ENCODE measurements at places on chromosomes 3 and 15.
A peak's percentile ranks its signal among the peaks of the same experiment; 100 is the strongest.

GRCh38 chr15:38895326-38896255, 331.0 kb upstream of the RASGRP1 start:
- DNase-seq: no peak

- DNase-seq: no peak
These were observed 190.9 kb downstream of the ADAMTS9 start for GRCh38 chr3:64496786-64497490.

DNA sequence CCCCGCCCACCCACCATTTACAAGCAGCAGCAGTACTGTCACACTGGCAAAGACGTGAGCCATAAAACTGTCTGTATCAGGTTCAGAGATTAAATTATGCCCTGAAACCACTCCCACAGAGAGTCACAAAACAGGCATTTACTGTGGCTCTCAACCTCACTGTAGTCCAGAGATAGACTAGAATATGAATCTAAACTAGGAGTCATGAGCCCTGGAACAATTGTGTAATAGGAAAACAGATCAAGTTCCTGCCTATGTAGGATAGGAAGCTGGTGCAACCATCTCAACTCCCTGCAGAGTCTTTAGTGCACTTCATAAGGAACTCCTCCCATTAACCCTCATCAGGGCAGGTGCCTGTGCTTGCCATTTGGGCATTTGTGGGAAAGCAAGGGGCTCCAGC, 61.7 kb downstream of the FAM227B start:
- DNase-seq: no peak

- DNase-seq: no peak
These were observed 21.2 kb upstream of the CRBN start for GRCh38 chr3:3200632-3201212.

GRCh38 chr3:185498503-185499396, at the start of gene TMEM41A:
Gene TMEM41A, minus strand, starts transcription at chr3:185499035. Its CDS starts 74 bp downstream, at chr3:185498961.
- peak; percentile 75 for DNase-seq

DNA sequence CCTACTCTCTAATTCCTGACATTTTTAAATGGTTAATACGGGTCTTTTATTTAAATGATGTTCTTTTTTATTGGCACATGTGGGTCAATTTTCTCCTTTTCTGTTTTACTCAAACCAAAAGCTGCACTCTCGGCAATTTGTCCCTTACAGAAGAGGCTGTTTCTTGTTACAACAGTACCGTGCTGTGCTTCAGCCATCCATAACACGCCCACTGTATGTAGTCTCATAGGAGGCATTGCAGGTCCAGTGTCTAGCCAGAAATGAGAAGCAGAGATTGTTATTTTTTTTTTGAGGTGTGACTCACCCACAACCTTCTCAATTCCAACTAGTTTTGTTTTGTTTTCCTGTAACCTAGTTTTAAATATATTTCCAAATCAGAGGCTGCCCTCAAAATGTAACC, 164.6 kb downstream of the GMNC start:
- DNase-seq: no peak

DNA sequence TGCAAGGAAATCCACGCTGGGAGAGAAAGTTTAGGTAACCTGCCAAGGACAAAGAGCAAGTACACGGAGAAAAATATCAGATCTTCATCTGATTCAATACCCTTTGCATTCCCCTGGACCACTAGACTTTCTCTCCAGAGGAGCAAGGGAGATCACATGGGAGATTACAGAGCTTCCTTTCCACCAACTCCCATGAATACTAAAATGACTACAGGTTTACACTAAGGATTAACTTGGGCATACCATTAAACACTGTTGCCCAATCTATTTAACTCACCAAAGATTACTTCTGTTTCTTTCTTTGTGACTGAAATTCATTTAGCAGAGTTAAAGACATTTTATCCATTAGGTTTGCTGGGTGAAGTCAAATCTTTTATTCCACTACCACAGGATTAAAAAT, 71.2 kb downstream of the RYK start:
- DNase-seq: no peak

DNA sequence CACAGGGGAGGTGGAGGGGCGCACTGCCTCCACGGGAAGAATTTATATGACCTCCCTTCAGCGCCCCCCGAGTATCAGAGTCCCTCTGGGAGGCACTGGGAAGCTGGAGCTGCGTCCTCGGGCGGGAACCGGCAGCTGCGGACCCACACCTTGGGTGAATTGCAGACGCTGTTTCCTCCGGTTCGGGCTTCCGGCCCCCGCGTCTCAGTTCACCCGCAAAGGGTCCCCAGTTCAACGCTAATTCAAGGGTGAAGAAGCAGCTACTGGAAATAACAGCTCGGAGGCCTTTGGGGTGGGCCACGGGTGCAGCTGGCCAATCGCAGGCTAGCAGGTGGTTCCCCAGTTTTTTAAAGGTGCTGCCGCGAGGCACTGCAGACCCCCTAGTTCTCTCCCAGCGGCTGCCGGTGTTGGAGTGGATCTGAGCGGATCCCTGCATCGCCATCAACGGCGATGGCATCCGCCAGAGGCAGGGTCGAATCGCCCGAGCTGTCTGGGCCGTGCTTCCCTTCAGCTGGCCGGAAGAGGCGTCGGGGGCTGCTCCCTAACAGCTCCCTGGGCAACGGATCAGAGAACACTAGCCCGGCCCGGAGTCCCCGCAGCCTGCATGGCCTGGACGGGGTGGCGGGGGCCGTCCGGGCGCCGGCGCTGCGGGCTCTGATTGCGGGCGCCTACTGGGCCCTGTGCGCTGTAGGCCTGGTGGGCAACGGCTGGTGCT, 19.4 kb upstream of the ADAMTS7 start:
- DNase-seq: no peak

DNA sequence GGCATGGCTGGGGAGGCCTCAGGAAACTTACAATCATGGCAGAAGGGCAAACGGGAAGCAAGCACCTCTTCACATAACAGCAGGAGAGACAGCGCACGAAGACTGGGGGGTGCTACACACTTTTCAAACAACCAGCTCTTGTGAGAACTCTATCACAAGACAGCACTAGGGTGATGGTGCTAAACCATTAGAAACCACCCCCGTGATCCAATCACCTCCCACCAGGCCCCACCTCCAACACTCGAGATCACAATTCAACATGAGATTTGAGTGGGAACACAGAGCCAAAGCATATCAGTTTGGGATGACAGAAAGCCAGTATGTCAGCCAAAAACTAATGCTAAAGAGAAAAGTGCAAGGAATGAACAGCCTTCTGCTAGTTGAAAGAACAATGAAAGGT, 309.8 kb upstream of the CCDC54 start:
- DNase-seq: no peak

- DNase-seq: no peak
These were observed 83.6 kb downstream of the HMG20A start for GRCh38 chr15:77504306-77504705.

Data from activated CD4-positive, CD25-positive, alpha-beta regulatory T cell treated with anti-CD3 and anti-CD28 coated beads, Interleukin-2, amount 50 U/mL, for 16 hours (primary cell).